ENCODE measurements at places on chromosomes 12 and 14. TPM values are rescaled to one million over a fixed set of nuclear protein-coding genes. Genes with fewer than 3 reads are reported as not detected.

GRCh38 chr14:64515053-64515452, 10.5 kb downstream of the ZBTB1 start:
- DNase-seq = no peak

- DNase-seq = no peak
These were observed 24.3 kb downstream of the TSPAN9 start for GRCh38 chr12:3101309-3102024.

DNA sequence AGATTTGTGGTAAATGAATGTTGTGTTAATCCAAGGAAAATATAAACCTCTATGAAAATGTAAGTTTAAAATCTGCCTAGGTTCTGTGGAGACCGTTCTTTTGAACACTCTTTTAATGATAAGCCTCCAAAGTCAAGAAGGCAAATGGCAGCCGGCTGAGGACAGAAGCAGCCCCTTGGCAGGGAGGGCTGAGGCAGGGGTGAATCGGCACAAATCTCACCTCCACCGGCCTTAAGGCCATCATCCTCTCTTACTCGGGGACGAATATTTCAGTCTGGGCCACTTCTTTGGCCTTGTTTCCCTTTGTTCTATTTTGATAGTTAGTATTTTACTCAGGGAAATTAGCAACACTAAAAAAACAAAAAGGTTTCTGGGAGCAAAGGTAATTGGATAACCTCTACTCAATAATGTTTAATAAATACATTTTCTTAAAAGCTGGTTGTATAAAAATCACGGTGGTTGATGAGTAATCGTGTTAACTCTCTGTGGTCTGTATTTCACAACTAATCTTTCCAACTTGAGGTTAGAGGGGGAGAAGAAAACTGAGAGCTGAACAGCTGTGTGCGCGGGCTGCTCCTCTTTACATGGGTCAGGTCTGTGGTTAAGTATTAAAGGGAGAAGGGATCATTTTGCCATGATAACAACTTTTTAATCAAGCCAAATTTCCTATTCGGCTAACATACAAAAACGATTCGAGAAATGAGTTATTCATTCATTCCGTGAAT, 18.6 kb downstream of the LGMN start:
- no peak for DNase-seq

DNA sequence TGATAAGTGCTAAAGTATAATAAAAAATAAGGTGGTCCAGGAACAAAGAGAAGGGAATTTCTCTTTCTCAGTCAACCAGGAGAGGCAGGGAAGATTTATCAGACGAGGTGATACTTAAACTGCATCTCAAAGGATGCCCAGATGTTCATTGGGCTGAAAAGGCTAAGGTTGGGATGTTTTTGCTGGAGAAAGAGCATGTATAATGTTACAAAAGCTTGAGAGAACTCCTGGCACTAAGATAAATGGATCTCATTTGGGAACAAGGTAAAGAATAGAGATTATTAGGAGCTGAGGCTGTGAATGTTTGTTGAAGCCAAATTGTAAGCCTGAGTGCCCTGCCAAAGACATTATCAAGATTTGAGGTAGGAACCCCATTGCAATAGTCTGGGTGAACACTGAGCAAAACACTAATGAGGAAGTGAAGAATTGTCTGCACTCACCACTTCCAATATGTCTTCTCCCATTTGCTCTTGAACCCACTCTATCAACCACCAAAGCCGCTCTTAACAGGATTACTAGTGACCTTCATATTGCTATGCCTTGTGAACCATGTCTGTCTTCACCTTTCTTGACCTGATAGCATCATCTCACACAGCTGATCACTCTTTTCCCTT, 149.0 kb upstream of the ARID2 start:
- DNase-seq = no peak

DNA sequence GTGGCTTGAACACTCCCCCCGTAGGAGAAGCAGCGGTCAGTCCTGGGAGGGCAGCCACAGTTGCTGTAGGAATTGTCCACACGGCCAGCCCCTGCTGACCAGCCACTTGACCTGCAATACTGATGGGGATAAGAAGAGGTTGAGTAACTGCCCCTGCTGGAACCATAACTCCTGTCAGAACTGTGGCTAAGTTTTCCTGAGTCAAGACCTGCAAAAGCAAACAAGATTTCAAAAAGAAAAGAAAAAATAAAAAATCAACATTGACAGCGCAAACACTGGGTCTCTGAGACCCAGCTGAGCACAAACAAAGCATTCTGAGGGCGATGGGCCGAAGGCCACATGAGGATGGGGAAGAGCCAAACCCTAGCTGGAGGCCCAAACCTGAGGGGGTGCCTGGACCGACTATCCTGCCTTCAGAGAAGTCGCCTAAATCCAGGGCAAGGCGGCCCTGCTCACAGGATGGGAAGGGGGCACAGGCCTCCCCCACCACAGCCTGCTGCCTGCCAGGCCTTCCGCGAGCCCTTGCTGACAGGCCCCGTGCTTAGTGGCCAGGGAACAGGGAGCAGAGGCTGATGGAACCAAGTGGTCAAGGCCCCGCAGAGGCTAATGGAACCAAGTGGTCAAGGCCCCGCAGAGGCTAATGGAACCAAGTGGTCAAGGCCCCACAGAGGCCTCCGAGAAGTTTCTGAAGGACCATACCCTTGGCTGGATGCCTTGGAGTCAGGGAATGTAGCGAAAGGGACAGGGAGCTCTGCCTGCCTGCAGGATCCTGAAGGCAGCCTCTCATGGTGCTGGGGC, 19.1 kb downstream of the POU6F1 start:
- no peak for DNase-seq

The B4GALNT1 gene
- total RNA-seq = 2.6 TPM

GRCh38 chr12:30144777-30145683, 361.3 kb upstream of the TMTC1 start:
- no peak for DNase-seq

- no peak for DNase-seq
These were observed 23.4 kb downstream of the MAP1LC3B2 start for GRCh38 chr12:116582610-116583009.

DNA sequence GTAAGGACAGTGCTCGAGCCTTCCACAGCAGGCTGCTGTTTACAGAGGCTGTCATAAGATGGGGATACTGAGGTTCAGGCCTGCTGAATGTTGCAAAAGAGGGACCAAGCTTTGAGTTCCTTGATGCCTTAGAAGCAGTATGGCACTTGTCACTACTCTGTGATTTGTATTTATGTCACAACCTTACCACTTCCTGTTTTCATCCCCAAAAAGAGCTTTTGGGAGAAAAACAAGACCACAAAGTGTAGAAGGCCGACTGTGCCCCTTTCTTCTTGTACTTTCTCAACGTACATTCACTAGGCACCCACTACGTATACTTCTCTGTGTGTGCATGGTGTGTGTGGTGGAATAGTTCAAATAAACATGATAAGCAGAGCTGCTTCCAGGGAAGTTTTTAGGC, 90.1 kb downstream of the DRAM1 start:
- no peak for DNase-seq

DNA sequence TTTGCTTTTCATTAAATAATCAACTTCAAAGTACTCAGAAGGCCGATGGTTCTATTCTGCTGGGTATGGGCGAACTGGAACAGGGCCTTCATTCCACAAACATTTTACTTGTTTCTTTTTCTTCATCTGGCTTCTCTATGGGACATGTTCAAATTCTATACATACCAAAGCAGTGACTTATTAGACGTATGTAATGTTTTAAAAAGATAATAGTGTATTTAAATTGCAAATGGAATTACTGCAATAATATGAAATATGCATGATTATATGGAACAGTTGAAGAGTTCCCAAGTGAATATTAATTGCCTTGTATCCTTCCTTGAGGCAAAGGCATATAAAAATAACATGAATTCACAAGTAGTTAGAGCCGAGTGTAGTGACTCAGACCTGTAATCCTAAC, 75.5 kb downstream of the FAR2 start:
- DNase-seq = no peak

- DNase-seq = no peak
These were observed 3.6 kb downstream of the SLC25A29 start for GRCh38 chr14:100302616-100303015.

The CYP46A1 gene
- total RNA-seq = 0.14 TPM

GRCh38 chr14:101714394-101714793, 47.1 kb upstream of the PPP2R5C start:
- no peak for DNase-seq

The PMCH gene
- total RNA-seq = 0.35 TPM

GRCh38 chr12:79046021-79046420, 181.4 kb downstream of the SYT1 start:
- no peak for DNase-seq

The MMP17 gene
- not detected for total RNA-seq

DNA sequence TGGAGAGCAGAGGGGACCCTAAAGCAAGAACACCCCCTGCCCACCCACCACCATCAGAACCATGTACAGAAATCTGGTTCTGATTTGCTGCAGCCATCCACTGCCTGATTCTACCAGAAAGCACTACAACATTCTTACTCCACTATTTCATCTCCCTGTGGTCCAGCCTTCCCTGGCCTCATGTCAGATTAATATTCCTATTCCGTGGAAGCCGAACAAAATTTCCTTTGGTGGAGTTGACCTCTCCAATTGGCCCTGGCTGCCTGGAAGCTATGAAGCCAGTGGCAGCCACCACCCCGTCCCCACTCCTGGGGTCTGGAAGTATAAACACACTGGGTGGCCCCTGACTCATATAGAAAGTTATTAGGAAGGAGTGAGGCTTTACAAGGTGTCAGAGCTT, 60.2 kb downstream of the ANO2 start:
- no peak for DNase-seq

- DNase-seq = peak; percentile 9
These were observed 574 bp upstream of the FANCM start for GRCh38 chr14:45135156-45135555.

The NOP9 gene
- total RNA-seq = 30.5 TPM

- no peak for DNase-seq
These were observed 253.9 kb downstream of the FOXN3 start for GRCh38 chr14:89163031-89163636.

DNA sequence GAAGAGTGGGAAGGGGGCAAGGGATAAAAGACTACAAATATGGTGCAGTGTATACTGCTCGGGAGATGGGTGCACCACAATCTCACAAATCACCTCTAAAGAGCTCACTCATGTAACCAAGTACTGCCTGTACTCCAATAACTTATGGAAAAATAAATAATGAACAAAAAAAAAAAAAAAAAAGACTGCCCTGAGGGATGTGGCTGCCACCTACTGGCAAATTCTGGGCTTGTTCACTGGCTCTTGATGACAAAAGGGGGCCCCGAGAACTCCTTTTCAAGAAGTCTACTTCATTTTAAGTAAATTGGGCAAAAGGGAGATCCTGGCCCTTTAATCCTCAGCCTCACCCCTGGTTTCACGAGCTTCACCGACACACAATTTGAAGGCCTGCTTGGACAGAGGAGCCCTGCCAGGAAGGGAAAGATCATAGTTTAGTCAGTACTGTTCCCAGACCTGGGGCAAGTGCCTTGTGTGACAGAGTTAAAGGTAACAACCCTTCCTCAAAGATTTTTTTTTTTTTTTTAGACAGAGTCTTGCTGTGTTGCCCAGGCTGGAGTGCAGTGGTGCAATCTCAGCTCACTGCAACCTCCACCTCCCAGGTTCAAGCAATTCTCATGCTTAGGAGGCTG, 26.1 kb upstream of the STAC3 start:
- peak; percentile 11 for DNase-seq

The LHX5 gene
- not detected for total RNA-seq

The GZMB gene
- 2,337 TPM for total RNA-seq

GRCh38 chr12:116693286-116694227, 44.3 kb downstream of the SPRING1 start:
- no peak for DNase-seq

The SRGAP1 gene
- 0.25 TPM for total RNA-seq

- DNase-seq = no peak
These were observed 20.2 kb upstream of the PPP1R13B start for GRCh38 chr14:103867523-103867953.

DNA sequence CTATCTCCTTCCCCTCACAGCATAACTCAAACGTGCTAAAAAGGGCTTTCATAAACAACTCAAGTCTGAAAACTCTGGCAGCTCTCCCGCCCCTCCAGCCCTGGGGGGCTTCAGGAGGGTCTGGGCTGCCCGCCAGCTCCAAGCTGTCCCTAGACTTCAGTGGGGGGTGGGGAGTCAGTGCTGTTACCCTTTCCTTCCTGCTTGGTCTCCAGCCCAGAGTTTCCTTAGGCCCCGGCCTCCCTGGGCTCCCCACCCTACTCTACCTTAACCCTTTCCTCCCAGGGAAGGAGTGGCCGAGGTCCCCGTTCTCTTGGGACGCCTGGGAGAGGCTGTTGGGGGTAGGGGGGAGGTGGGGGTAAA, 530 bp upstream of the NYNRIN start:
- DNase-seq = no peak

GRCh38 chr12:84964048-84964447, 51.4 kb upstream of the SLC6A15 start:
- DNase-seq = no peak
